ENCODE measurements at places on chromosomes 13 and 19.
A peak's percentile ranks its signal among the peaks of the same experiment; 100 is the strongest.

DNA sequence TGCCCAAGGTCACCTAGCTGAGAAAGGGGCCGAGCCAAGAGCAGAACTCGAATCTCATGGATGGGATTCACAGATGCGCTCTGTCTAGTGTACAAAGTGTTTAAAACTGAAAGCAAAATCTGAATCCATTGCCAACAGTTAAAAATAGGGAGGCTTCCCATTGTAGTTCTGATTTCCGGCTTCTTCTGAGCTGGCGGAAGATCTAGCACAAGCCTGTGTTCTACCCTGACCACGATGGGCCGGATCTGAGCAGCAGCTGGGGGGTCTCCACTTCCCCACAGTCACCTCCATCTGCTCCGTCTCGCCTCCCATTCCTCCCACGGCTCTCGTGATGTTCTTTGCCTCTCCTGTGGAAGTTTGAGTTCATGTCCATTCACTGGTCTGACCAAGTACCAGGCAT is 2.4 kb downstream of the CACNG8 start:
- no peak for DNase-seq

DNA sequence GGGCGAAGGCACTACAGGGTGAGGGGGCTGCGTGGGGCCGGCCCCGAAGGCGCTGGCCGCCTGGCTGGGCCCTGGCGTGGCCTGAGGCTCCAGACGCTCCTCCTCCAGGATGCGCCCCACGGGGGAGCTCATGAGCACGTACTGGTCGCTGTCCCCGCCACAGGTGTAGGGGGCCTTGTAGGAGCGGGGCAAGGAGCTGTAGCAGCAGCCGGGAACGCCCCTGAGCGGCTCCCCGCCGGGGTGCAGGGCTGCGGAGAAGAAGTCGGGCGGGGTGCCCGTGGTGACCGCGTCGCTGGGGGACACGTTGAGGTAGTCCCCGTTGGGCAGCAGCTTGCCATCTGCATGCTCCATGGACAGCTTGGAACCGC is 3.0 kb downstream of the IRS2 start:
- DNase-seq: no peak

- no peak for DNase-seq
These were observed 42.0 kb downstream of the MRPL57 start for GRCh38 chr13:21218351-21219035.

GRCh38 chr19:40424637-40425449 is 949 bp downstream of the SERTAD1 start:
- DNase-seq: peak; percentile 46

DNA sequence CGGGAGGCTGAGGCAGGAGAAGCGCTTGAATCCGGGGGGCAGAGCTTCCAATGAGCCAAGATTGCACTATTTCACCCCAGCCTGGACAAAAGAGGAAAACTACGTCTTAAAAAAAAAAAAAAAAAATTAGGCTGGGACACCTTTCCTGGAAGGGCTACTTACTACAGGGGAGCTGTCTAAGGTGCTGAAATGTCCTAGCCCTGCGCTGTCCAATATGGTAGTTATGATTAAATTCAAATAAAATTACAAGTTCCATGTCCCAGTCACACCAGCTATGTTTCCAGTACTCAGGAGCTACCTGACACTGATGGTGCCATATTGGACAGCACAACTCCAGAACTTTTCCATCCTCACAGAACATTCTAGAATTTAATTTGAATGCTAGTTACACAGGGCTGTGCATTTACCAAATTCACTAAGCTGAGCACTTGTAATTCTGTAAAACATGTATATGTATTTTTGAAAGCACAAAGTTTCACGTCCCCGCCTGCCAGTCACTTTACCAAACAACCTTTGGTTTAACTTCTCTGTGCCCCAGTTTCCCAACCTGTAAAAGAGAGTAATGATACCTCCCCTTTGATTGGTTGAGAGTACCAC is 9.2 kb upstream of the ZSCAN22 start:
- DNase-seq: no peak

DNA sequence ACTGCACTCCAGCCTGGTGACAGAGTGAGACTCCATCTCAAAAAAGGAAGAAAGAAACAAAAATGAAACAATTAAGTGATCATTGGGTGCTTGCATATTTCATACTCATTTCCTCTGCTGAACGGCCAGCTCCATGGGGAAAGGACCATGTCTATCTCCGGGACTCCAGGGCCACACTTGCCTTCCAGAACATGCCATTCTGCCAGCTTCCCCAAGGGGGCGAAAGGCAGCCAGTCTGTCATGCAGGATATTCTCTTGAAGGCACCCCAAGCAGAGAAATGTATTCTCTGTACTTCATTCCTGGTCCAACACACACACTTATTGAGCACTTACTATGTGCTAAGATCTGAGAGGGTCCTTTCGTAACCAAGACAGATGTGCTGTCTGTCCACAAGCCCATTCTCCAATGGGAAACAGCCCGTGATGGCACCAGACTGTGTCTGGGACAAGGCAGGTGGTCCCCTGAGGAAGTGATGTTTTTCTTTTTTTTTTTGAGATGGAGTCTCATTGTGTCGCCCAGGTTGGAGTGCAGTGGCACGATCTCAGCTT is 10.2 kb upstream of the CARM1 start:
- DNase-seq: no peak

- no peak for DNase-seq
These were observed 525.8 kb downstream of the MYO16 start for GRCh38 chr13:109154966-109155761.

- DNase-seq: no peak
These were observed 24.9 kb upstream of the GAS6 start for GRCh38 chr13:113888701-113889330.

GRCh38 chr13:81745391-81745790 is 1404.5 kb upstream of the SPRY2 start:
- DNase-seq: peak; percentile 35

- peak; percentile 43 for DNase-seq
These were observed 3.1 kb upstream of the SDHAF1 start for GRCh38 chr19:35991731-35992450.

GRCh38 chr19:30350692-30351663 is 21.2 kb upstream of the ZNF536 start:
- no peak for DNase-seq

DNA sequence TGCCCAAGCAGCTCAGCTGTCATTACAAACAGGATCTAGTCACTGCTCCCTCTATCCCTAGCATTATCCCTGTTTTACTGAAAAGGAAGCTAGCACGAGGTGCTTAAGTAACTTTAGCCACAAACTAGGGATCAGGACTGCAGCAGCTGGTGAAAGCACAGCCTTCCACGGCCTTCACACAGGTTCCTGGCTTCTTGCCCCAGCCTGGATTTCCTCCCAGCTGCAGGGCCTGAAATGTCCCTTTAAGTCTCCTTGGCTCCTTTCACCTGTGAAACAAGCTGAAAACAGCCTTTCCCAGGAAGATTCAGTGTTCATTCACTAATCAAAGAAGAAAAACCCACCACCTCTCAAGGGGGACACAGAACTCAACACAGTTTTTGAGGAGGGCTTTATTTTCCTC is 754.5 kb downstream of the DIAPH3 start:
- DNase-seq: no peak

- no peak for DNase-seq
These were observed 278.3 kb downstream of the UQCRFS1 start for GRCh38 chr19:28934631-28935030.

GRCh38 chr19:2743099-2743498 is 3.3 kb upstream of the SLC39A3 start:
- DNase-seq: no peak

DNA sequence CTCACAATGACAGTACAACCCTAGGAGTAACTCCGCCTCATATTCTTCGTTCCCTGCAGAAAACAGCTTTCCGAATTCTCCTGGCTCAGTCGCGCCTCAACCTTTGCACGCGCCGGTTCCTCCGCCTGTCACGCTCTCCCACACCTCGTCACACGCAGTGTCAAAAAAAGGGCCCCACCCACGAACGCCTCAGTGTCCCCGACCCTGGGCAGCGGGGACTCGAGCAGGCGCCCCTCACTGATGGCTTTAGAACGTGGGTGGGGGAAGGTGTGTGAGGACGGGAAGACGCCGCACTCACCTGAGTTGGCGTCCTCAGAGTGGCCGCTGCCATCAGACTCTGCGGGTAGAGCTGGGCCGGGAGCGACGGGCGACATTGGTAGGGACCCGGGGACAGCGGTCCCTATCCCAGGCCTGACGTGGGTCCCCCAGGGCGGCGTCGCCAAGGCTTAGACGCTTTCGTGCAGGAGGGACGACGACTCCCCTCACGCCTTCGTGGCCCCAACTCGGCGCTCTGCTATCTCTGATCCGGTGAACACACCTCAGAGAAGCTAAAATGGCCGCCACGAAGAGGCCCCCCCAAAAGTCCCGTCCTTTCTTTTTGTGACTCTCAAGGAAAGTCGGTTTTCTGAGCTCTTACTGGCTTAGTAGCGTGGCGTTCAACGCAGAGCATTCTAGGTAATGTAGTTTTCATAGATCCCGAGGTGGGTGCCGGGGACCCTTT is at the start of gene ZNF154:
ZNF154 (minus strand) TSS at position 564 of the 721 bp plus-strand sequence; CDS start at position 331, 233 bp downstream.
- peak; percentile 95 for DNase-seq

GRCh38 chr13:72570019-72570418 is 157.4 kb downstream of the MZT1 start:
- DNase-seq: no peak

- no peak for DNase-seq
These were observed 299.5 kb downstream of the MZT1 start for GRCh38 chr13:72427757-72428528.

- no peak for DNase-seq
These were observed 45.5 kb downstream of the C13orf42 start for GRCh38 chr13:51065372-51066090.

DNA sequence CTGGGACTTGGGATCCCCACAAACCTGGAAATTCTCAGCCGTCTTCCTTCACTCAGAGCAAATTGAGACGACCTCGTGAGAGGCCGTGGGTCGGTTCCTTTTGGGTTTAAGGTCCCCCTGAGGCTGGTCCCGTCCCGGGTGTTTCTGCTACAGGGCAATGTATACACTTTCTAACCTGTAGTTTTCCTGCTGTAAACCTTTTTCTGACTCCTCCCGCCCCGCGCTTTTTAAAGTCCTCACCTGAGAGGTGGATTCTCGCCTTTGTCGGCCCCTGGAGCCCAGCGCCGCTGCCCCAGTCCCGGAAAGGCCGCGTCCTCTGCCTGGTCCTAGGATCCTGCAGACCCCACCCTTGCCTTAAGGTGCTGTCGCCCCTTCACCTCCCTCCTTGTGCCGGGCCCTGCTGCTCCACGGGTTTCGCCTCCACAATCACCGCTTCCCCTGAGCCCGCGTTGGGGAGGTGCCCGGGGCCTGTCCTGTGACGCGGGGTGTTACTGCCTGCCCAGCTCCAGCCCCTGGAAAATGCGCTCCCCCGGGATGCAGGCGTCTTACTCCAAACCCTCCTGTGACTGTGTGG is 391 bp downstream of the ZNF761 start:
- DNase-seq: peak; percentile 39

DNA sequence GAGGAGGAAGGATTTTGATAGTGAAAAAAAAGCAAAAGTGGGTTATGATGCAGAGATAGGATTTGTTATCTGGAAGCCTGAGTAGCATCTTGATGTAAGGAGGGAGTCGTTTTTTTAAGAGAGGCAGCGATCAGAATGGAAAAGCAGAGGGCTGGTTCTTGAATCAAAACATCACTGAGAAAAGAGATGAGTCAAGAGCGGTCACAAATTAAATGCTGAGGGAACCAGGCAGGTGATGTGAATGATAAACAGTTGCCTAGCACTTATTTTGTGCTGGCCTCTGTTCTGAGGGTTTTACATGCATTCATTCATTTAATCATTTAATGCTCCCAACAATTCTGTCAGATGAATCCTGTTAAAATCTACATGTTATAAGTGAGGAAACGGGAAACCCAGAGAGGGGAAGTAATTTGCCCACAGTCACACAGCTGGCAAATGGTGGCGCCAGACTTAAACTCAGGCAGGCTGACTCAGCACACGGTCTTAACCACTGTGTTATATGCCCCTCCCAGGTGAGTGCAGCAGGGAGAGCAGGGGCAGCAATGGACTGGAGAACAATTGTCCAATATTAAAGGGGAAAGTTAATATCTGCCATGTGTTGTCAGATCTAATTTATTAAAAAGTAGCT is 21.4 kb downstream of the SIGLECL1 start:
- no peak for DNase-seq

DNA sequence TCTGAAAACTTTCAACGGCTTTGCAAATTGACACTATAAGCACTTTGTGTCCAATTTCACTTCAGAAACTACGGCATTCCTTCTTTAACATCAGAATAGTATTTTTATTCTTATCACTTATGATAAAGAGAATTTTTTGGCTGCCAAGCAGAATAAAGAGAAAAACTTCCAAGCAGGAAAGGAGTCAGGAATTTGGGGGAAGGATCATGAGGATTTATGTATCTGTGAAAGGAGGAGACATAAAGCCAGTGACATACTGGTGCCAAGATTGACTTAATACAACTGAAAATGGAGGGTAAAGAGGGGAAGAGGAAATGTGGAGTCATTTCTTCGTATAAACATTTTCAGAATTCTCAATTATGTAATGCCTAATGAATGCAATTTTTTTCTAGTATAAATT is 94.7 kb downstream of the RBM26 start:
- DNase-seq: no peak

DNA sequence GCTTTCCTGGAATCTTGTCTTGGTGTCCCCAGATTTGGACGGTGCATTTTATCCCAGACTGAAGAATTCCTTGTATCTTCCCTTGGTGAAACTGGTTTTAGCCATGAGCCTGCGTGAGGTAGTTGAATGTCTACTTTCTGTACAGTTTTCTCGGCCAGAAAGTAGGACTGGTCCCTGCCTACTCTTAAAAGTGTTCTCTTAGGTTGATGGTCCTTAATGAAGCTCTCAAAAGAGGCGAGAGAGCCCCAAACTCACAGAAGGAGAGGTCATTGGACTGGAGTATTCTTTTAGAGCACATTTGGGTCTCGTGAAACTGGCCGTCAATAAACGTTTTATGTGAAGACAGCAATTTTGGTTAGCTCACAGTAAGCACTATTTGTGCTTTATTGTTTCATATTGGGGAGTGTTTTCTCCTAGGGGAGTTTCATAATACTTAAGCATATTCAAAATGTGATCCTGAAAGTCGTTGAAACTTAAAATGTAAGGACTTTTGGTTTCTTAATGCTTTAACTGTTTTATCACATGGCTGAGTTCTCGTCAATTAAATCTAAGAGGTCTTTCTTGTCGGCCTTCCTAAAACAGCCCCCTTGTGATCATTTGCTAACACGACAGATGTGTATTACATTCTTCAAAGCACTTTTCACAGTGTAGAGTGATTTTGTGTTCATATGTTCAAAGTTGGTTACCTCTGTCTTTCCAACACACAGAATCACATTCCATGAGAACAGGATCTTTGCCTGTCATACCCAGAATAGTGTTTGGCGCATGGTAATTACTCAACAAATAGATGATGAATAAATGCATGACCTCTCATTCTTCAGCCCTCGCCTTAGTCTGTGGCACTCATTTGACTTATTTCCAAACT is 889 bp downstream of the GTF2F2 start:
- DNase-seq: no peak

GRCh38 chr13:108917581-108917980 is 288.2 kb downstream of the MYO16 start:
- DNase-seq: no peak
